CD4-positive, alpha-beta T cell treated with Interleukin-15 for 4 hours (primary cell): ENCODE measurements at places on chromosomes 5 and 9.

- no peak for DNase-seq
Measured at GRCh38 chr5:164885179-164885578, 1379.8 kb downstream of the MAT2B start.

DNA sequence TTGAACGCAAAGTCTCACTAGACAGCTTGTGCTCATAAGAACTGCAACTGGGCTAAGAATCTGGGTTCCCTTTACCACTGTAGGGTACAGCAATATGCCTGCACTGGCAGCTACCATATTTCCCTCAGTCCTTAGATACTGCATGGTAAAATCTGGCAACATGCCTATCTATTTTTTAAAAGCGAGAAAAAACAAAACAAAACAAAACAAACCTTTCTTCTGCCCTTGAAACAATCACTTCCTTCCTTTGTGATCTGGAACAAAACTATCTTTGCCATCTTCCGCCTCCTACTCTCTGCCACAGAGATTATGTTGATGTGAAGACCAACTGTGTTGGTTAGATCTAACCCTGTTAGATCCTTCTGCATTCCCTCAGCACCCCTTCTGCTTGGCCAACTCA is 242.9 kb downstream of the EBF1 start:
- no peak for DNase-seq

DNA sequence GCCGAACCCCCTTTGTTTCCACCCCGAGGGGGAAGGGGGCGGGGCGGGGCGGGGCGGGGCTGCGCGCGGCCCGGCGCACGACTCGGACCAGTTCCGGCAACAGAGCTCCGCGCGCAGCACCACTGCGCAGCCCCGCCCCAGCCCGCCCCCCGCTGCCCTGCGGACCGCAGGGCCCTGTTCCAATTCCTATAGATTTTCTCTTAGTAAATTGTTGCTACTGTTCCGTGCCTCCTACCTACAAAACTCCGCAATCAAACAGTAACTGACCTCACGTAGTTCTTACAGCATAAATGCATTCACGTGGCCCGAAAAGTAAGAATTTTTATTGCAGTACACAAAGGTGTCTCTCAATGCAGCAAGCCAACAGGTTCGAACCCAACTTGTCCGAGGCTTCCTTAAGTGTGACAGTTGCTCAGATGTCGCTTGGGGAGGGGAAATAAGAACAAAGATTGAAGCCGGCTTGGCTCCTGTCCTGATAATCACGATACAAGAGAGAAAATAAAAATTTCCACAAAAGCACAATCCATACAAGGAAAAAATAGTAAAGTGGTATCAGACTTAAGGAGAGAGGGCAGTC is 1.2 kb upstream of the RNF38 start:
- peak; percentile 70 for DNase-seq

DNA sequence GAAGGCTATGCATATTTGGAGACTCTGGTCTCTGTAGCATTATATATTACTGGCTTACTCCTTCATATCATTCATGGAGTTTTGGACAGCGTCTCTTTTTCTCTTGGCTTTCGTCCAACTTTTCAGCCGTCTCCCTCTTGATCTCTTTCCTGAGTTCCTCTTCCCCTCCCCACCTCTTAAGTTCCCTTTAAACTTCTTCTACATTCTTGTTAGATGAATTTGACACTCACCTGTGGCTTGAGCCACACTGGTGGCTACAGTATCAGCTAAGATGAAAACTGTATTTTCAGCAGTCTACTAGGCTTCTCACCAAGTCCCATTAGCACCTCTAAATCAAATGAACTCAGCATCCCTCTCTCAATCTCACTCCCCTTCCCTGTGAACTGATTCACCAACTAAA is 128.1 kb downstream of the STARD4 start:
- no peak for DNase-seq

GRCh38 chr5:141508798-141509611 is 20.1 kb downstream of the PCDHGC5 start:
- DNase-seq = no peak

GRCh38 chr9:111873901-111874300 is 22.7 kb upstream of the UGCG start:
- no peak for DNase-seq

GRCh38 chr9:82535432-82535998 is 527.4 kb downstream of the RASEF start:
- DNase-seq = no peak

GRCh38 chr5:159478950-159479349 is 148.7 kb upstream of the IL12B start:
- no peak for DNase-seq

GRCh38 chr9:7320841-7321240 is 478.7 kb downstream of the DMAC1 start:
- no peak for DNase-seq

DNA sequence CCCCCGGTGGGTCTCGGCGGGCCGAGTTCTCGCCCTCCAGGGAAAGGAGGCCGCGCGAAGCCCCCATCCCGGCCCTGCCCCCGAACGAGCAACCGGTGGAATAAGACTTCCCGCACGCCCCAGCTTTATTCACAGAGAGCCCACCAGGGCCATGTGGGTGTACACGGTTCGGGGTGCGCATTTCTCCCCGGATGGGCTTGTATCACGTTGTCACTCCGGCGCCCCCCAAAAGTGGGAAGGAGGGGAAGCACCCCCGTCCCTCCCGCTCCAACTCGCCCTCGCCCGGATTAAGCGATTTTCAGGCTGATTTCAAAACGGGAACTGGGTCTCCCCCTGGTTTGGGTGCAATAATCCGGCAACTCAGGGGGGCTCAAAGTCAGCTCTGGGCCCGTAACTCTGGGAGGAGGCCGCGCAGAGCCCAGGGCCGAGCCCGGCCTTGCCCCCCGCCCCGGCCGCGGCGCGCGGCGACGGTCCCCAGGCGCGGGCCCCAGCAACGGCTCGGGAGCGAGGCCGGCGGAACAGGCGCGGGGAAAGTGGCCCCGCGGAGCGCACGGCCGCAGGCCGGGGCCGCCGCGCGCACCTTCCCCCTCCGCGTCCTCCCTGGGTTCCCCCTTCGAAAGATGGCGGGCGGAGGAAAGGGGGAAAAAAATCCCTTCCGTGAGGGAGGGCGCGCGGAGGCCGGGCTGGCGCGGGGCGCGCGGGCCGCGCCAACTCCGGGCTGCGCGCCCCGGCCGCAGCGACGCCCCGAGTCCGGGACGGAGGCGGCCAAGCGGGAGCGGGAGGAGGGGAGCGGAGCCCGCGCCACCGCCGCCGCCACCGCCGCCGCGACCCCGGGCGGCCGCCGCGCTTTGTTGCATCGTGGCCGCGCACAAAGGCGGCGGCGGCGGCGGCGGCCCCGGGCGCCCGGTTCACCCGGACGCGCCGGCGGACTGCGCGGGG is 644 bp downstream of the BRD3 start:
- DNase-seq = peak; percentile 37

- no peak for DNase-seq
Measured at GRCh38 chr9:69535286-69535832, 136.8 kb downstream of the APBA1 start.

DNA sequence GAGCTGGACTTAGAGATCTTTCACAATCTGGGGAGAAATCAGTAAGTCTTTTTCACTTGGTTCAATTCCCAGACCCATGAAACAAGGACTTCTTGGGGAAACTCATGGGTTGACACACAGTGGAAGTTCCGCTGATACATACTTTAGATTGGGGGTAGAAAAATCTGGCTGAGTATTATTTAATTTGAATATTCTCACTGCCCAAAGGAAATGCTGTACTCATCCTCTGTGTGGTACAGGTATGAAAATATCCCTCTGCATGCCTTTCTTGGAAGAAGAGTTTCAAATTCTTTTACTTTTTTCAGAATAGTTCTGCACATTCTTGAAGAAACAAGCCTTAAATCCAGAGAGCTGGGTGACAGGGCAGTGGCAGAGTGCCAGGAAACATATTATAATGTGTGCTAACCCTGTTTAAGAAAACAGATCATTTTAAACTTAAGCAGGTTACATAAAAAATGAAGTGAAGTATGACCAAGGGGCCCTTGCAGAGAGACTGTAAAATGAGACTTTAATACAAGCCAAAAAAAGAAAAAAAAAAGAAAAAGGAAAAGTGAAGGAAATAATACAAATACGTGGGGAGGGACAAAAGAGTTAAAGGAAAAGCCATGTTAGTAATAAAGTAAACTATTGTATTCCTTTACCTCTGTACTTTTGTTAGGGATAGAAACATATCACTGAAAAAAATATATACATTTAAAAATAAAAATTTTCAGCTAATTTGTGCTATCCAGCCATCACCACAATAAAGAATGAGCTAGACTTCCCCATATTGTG is 173.4 kb upstream of the NR3C1 start:
- DNase-seq = no peak

- peak; percentile 75 for DNase-seq
Measured at GRCh38 chr9:133130685-133131244, 9.7 kb upstream of the RALGDS start.

DNA sequence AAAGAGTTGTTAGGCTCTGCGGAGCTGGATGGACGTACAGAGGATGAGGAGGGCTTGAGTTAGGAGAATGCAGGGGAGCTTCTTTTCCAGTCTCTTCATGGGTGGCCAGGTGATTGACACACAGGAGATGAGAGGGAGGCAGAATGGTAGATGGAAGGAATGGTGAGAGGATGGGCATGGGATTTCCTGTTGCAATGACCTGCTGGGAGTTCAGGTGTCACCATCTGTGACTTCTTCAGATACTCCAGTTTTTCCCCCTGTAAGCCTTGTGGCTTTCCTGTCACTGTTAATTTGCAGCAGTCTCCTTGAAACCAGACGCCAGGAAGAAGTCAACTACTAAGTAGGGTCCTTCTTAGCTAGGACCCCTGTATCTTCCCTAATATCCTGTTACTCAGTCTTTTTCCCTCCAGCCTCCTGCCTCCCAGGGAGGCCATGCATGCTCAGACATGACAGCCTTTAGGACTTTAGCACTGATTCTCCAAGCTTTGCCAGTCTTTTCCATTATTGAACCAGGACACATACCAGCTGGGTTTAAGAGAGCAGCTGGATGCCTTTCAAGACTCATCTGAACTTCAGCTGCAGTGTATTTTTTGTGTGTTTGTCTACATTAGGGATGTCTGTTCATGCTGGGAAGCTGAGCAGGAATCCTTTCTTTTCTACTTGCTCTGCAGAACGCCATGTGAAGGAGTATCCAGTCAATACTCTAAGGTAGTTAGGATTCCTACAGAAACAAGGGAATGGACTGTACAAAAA is 67.2 kb upstream of the CD180 start:
- no peak for DNase-seq

DNA sequence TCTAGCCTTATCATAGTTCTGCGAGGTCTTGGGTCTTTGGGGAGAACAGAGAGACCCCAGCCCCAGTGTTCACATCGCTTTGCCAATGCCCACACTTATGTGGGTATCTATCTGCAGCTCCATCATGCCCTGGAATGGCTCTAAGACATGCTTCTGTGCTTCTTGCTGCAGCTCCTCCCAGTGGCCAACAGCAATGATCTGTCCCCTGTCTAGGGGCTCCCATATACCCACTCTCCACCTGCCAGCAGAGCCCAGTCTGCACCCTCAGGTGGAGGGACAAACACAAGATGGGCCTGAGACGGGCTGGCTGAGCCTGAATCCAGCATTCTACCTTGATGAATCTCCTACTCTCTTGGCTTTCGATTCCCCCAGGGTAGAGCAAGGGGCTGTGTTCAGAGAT is 14.6 kb upstream of the DAP start:
- no peak for DNase-seq

DNA sequence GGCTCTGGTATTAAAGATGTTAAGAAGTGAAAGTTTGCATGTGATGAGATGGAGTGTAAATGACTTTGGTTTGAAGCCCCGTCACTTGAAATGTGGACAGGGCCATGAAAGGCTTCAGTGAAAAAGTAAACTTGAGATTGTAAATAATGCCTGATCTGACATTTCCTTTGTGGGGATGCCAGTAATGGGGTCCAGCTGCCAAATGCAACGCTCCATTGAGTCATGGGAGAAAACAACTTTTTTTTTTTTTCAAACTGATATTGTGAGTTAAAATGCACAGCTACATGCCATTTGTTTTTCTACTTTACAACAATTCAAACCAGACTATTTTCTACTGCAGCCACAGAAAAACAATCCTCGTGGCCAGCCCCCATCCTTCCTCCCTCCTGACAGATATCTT is 327.0 kb upstream of the TNC start:
- DNase-seq = no peak

GRCh38 chr5:102975045-102975444 is 144.9 kb downstream of the GIN1 start:
- no peak for DNase-seq

GRCh38 chr5:39113354-39113953 is 39.3 kb upstream of the RICTOR start:
- DNase-seq = no peak

GRCh38 chr5:71829206-71829605 is 110.1 kb downstream of the CARTPT start:
- DNase-seq = no peak

DNA sequence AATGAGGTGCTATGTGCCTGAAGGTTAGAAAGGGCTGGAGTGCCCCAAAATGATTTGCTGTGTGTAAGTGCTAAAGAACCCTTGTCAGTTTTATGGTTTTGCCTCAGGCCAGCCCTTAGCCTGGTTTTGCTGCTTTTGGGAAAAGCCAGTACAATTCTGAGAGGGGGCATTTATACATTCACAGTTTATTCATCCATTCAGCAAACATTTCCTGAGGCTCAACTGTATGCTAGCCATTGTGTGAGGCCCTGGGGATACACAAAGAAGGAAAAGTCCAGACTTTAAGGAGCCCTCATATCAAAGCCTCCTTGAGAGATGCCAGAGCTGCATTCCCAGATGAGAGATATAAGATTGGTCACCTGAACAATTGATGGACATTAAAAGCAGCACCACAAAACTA is 115.2 kb upstream of the PLCXD3 start:
- DNase-seq = no peak

DNA sequence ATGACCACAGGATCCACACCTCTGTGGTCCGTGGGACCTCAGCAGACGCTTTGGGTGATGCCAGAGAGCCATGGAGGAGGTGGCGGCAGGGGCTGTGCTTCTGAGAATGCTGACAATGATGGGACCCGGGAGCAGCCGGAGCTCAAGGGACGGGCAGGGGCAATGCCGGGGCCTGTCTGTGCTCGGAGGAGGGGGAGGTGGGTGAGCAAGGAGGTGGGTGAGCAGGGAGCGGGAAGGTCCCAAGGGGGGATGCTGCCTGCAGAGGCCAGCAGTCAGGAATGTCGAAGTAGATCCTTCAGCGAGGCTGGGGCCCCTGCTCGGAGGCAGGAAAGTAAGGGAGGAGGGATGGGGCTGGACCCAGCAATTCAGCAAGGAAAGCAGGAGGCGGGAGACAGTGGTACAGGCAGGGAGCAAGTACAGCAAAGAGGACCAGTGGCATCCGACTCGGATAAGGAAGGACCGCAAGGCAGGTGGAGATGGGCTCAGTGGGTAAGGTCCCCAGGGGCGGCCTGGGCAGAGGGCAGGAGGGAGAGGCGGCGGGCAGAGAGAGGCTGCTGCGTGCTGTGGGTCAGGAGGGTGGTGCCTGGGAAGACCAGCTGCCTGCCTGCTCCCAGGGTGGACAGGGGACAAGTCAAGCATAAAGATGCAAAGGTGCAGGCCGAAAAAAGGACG is 49.0 kb downstream of the ADAMTS2 start:
- no peak for DNase-seq
